G401 (cell line): ENCODE measurements at places on chromosomes 11 and 22. TPM values are rescaled to one million over a fixed set of nuclear protein-coding genes. Genes with fewer than 3 reads are reported as not detected.

Gene MFRP
- total RNA-seq = 0.25 and 7.3 TPM in 2 replicates

Gene C1QTNF4
- total RNA-seq = 2.4 TPM in 1 of 2 replicates, not detected in the other

Gene SYCE3
- not detected in 2 replicates for total RNA-seq

Gene PDE2A
- total RNA-seq = not detected in 2 replicates

Gene BCO2
- total RNA-seq = 1.1 TPM in 1 of 2 replicates, not detected in the other

Gene KREMEN1
- total RNA-seq = 9.3 and 9.7 TPM in 2 replicates

Gene FERMT3
- 5.9 TPM in 1 of 2 replicates, not detected in the other for total RNA-seq

Gene RNF141
- total RNA-seq = 24.2 and 27.7 TPM in 2 replicates

Gene GPR152
- total RNA-seq = not detected in 2 replicates

Gene HMGXB4
- 22.5 and 30.2 TPM in 2 replicates for total RNA-seq

Gene TRIM49
- 1.4 and 2.0 TPM in 2 replicates for total RNA-seq

Gene IFITM5
- total RNA-seq = not detected in 2 replicates

Gene HTR3B
- not detected in 2 replicates for total RNA-seq

Gene RAC2
- total RNA-seq = not detected in 2 replicates

Gene RAB3IL1
- 12.4 and 19.0 TPM in 2 replicates for total RNA-seq

Gene MS4A12
- total RNA-seq = not detected in 2 replicates

Gene OR10S1
- total RNA-seq = not detected in 2 replicates

Gene BATF2
- 0.37 and 4.1 TPM in 2 replicates for total RNA-seq

Gene LRRC55
- total RNA-seq = not detected in 2 replicates

Gene SWAP70
- total RNA-seq = 28.9 and 45.9 TPM in 2 replicates

Gene SYT12
- 0.74 and 1.1 TPM in 2 replicates for total RNA-seq

Gene C2CD2L
- 4.6 and 5.8 TPM in 2 replicates for total RNA-seq

Gene CLDN5
- not detected in 2 replicates for total RNA-seq

Gene CCDC87
- total RNA-seq = 0.07 and 0.37 TPM in 2 replicates

Gene UVRAG
- 10.1 and 12.3 TPM in 2 replicates for total RNA-seq

Gene TENM4
- 18.6 and 18.7 TPM in 2 replicates for total RNA-seq
